ENCODE measurements at places on chromosomes 11 and 22.
A peak's percentile ranks its signal among the peaks of the same experiment; 100 is the strongest.

GRCh38 chr11:97739932-97740800 is 1280.6 kb upstream of the CNTN5 start:
- DNase-seq: no peak

DNA sequence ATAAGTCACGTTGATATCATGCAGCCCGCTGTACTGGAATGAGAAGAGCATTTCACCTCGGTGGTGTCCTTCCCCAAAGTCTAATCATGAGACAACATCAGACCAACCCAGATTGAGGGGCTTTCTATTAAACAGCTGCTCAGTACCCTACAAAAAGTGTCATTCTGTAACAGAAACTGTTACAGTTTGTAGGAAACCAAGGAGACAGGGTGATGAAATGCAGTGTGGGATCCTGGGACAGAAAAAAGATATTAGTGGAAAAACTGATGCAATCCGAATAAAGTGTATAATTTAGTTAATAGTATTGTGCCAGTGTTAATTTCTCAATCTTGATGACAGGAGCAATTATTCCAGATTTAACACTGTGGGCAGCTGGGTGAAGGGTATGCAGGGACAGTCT is 128.0 kb downstream of the MICAL2 start:
- DNase-seq: no peak

DNA sequence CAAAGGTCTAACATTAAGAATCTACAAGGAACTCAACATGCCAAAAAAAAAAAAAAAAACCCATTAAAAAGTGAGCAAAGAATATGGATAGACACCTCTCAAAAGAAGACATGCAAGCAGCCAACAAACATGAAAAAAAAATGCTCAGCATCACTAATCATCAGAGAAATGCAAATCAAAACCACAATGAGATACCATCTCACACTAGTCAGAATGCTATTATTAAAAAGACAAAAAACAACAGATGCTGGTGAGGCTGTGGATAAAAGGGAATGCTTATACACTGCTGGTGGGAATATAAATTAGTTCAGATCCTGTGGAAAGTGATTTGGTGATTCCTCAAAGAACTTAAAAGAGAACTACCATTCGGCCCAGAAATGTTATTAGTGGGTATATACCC is 257.7 kb upstream of the PLET1 start:
- DNase-seq: no peak

DNA sequence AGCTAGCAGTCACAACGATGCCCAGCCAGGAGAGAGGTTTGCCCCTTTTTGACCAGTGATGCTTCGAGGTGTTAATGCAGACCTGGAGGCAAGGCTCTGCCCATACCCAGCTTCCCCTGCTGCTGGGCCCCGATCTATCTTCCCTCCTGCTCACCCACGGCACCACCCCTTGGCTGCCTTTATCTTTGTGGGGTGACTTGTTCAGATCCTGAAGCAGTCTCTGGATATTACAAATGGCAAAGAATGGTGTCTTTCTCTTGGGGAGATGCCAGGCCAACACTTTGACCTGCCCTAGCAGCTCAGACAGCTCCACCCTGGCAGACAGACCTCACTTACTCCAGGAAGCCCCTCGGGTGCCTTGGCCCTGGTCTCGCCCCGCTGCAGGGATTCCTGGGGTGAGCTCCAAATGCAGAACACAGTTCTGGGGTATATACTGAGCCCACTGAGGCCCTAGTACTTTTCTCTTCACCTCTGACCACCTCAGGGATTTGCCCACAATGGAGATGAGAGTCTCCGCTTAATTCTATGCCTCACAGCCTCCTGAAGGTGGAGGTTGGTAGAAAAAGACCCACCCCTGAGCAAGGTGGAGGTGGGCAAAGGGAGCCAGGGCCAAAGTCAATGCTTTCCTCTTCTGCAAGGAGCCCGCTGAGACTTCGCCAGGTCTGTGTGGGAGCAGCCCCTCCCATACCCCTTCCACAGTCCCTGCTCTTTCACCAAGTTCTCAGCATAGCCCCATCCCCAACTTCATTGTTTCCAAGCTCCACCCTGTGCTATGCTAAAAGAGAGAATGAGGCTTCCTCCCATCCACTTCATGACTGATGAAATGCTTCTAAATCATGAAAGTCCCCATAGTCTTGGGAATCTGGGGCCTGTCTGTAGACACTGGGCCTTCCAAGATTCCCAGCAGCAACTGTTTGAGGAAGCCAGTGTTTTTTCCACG is 11.1 kb upstream of the ST3GAL4 start:
- no peak for DNase-seq

DNA sequence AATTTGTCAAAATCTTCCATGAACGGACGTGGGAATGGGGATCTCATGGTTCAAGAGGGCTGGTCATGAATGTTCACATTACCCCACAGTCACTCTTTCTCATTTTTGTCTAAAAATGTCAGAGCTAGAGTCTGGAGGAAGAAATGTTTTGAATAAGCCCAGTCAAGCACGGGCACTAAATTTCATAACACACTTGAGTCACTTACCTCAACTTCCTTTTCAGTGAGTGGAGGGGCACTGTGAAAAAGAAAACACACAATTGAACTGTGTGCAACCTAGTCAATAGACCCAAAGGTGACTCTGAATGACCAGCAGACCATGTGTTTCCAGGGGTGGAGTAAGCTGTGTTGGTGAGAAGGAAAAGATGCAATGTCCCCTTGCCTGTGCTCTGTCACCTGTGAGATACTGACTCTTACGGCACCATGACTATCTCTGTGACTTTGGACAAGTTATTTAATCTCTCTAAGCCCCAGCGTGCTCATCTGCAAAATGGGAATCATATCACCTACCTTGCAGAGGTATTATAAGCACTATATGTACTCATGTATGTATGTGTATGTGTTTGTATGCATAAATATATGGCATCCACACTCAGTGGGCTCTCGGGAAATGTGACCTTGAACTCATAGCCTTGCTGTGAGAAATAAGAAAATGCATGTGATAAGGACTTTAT is 38.2 kb upstream of the LYVE1 start:
- DNase-seq: peak; percentile 33

DNA sequence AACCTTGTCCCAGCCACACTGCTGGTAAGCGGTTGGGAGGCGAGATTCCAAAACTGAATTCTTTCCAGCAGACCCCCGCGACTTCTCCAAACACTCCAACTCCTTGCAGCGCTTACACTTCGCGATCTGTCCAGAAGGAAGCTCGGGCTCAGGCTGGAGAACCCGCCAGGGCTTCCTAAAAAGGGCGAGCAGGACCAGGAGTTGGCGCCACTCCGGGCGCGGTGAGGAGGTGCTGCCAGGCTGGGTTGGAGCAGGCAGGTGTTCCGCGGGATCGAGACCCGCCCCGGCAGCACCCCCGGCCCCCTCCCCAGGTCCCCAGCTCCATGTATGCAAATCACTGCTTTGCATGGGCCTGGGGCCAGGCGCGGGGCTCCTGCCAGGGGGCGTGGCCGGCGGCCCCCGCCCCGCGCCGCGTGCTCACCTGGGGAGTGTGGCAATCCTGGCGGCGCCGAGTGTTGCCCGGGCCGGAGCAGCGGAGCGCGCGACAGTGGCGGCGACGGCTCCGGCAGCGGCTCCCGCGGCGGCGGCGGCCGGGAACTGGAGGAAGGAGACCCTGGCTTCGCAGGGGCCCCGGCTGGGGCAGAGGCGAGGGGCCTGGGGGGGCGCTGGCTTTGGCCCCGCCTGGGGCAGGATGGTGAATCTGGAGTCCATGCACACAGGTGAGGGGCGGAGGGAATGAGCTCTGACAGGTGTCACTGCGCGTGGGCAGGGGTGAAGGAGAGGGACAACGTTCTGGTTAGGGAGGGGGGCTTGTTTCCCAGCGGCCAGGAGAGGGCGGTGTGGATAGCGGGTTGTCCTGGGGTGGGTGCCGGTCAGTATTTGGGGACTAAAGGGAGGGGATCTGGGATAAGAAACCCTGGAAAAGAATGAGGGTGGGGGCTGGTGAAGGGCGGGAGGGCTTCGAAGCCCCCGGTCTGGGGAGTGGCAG is at the start of gene POU2F3:
Gene POU2F3, plus strand, starts transcription at position 428 of the 928 bp plus-strand sequence. Its CDS starts 204 bp downstream, at position 632.
- no peak for DNase-seq

GRCh38 chr11:12220305-12220704 is 109.9 kb downstream of the MICAL2 start:
- no peak for DNase-seq

DNA sequence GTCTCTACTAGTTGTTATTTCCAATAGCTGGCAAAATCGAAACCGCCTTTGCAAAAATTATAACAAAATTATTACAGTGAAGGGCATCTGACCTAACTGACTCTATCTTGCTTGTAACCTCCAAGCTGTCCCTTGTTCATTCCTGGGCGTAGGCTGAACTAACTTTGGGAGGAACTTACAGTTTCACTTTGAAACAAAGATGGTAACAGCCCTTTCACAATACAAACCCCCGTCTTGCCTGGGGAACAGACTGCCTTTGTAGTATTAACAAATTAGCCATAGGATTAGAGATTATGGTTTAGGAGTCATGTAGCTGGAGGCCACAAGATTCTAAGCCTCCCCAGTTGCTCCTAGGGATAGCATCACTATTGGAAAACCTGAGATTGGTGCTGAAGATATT is 131.6 kb upstream of the HSD17B12 start:
- no peak for DNase-seq

GRCh38 chr11:27525824-27526516 is 19.4 kb upstream of the LIN7C start:
- no peak for DNase-seq
